ENCODE measurements at places on chromosomes 6 and 20. TPM values are rescaled to one million over a fixed set of nuclear protein-coding genes. Genes with fewer than 3 reads are reported as not detected.

The BPIFB4 gene
- not detected for total RNA-seq

The PLCB1 gene
- 16.5 TPM for total RNA-seq

The DNMT3B gene
- total RNA-seq, result 63.9 TPM

The TTLL9 gene
- total RNA-seq, result 0.25 TPM

The BCL2L1 gene
- total RNA-seq, result 82.4 TPM

The GPLD1 gene
- total RNA-seq, result 5.2 TPM

The IPCEF1 gene
- total RNA-seq, result 2.7 TPM

The PRRT1 gene
- 3.0 TPM for total RNA-seq

The SCRT2 gene
- not detected for total RNA-seq

DNA sequence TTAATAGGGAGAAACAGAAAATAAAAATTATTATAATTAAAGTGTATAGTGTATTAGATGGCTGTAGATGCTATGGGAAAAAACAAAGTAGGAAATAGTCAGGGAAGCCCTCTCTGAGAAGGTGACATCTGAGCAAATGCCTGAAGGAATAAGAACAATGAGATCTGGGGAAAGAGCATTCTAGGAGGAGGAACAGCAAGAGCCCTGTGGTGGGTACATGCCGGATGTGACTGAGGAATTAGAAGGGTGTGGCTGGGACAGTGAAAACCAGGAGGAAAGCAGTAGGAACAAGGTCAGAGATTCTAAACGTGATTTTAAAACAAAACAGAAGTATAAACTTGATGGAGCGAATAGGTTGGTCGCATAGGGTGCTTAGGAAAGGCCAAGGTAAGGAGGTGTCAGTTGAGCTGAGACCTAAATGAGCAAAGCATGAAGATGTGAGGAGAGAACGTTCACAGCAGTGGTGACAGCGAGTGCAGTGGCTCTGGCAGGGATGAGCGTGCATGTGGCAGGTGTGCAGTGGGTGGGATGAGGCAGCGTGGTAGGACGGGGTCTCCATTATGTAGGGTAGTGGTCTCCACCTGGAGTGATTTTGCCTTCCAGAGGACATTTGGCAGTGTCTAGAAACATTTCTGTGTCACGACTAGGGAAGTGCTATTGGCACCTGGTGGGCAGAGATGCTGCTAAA is 97.1 kb upstream of the MRPS10 start:
- no peak for DNase-seq

DNA sequence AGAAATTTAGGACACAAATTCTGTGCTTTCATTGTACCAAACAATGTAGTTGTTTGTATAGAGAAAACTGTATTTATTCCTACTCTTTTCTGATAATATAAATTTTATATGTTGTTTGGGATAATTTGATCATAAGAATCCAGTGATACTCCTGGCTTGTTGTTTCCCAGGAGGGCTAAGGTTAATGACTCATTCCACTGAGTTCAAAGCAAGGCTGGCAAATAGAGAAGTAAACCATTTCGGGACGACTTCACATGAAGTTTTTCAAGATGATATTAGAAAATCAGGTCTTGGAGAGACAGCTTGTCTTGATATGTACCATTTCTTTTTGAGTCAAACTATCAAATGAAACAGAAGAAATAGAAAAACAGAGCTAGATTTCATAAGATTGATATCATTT is 326.1 kb upstream of the CNR1 start:
- no peak for DNase-seq

DNA sequence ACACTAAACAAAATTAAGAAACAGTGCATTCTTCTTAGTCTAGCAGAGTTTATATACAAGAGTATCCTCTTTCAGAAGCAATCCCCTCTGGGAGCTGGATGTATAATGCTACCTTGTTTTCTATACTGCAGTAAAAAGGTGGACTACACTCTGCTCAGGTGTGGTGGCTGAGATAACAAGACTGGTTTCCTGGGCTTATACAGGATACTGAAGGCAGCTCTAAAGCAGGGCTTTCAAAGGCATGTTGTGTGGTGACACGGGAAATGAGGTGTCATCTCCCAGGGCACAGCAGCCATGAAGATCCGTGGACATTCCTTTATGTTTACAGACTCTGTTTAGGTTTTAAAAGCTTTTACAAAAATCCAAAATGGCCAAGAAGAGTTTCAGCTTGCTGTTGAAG is 136.7 kb downstream of the MAP3K4 start:
- DNase-seq, result no peak

GRCh38 chr6:170186941-170187668 is 103.8 kb downstream of the DLL1 start:
- DNase-seq, result no peak

GRCh38 chr6:56655996-56656395 is 13.3 kb upstream of the DST start:
- no peak for DNase-seq

DNA sequence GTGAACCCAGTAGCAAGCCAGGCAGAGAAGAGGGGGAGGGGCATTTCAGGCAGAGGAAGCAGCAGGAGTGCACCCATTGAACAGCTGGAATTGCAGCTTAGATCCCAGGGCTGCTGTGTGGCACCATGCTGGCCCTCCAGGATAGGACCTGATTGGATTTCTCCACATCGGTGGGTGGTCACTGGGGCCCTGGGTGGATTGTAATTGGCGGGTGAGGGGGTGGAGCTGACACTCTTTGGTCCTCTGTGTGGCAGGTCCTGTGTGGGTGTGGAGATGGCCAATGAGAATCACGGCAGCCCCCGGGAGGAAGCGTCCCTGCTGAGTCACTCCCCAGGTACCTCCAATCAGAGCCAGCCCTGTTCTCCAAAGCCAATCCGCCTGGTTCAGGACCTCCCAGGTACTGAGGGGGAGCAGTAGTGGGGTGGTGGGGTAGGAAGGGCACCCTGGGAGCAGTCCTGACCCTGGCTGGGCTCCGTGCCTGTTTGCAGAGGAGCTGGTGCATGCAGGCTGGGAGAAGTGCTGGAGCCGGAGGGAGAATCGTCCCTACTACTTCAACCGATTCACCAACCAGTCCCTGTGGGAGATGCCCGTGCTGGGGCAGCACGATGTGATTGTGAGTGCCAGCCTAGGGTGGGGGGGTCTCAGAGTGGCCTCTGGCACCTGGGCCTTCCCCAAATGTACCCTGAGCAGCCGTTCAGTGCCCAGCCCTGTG is 4.4 kb downstream of the PCIF1 start:
- DNase-seq, result peak; percentile 90

DNA sequence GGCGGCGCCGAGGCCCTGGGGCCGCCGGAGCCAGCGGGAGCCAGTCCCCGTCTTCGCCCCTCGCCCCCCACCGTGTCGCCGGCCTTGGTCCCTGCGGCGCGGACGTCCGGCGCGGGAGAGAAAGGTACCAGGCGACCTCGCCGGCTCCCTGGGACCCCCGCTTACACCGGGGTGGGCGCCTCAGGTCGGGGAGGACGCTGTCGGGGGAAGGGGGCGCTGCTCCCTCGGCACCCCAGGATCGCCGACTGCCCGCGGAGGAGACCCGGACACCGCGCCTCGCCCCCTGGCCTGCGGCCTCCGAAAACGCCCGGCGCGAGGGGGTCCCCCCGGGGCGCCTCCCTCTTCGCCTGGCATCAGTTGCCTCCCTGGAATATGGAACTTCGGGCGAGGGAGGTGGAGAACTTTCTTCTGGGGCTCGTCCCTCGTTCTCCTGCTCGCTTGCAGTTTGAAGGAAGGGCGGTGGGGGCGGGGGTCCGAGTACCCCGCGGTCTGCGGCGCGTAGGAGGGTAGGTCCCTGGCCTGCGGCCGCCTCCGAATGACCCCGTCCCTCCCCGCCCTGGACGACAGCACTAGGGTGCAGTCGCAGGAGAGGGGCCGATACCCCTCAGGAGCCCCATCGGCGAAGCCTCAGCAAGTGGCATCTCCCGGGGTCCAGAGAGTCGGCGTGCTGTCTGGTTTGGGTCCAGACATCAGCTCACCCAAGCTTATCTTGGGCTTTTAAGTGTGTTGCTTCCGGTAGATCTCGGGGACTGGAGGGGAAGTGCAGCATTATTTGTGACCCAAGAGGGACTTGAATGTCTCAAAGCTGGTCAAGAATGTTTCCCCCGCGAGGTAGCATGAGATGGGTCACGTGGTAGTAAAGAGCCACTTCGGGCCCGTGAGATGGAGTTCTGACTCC is 549 bp downstream of the ANKRD6 start:
- DNase-seq, result peak; percentile 72

- no peak for DNase-seq
Observed at GRCh38 chr6:127566119-127566518, 10.9 kb upstream of the C6orf58 start.

GRCh38 chr6:32113386-32114352 is 4.5 kb upstream of the TNXB start:
- peak; percentile 83 for DNase-seq

DNA sequence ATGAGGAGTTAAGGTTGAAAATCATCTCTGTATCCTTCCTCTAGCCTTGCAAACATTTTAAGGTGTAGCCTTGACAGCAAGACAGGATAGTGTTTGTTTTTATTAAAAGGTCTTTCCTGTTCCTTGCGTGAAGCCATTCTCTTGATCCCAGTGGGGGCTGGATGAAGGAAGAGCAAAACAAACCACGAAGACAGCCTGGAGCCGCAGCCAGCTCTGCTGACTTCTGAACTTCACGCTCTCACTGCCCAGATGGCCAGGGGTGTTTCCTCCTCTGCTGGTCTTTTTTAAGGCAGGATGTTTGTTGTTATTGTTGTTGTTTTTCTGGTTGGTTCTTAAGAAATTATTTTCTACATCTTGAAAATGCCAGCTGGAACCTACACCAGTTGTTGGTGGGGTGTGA is 156.4 kb downstream of the MTHFD1L start:
- DNase-seq, result no peak

DNA sequence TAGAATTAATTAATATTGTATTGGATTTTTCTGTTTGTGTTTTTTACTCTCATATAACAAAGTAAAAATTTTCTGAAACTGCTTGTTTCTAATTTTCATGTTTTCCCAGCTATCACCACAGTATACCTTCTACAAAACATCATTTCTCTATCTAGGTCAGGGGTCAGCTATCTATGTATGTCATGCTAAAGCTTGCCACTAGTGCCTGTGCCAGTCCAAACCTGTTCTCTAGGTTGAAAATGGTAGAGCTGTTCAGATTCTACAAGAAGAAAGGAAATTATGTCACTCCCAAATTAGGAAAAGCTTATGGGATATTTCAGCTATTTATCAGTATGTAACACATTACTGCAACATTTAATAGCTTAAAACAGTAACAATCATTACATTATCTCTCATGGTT is 5.8 kb upstream of the ME1 start:
- no peak for DNase-seq

DNA sequence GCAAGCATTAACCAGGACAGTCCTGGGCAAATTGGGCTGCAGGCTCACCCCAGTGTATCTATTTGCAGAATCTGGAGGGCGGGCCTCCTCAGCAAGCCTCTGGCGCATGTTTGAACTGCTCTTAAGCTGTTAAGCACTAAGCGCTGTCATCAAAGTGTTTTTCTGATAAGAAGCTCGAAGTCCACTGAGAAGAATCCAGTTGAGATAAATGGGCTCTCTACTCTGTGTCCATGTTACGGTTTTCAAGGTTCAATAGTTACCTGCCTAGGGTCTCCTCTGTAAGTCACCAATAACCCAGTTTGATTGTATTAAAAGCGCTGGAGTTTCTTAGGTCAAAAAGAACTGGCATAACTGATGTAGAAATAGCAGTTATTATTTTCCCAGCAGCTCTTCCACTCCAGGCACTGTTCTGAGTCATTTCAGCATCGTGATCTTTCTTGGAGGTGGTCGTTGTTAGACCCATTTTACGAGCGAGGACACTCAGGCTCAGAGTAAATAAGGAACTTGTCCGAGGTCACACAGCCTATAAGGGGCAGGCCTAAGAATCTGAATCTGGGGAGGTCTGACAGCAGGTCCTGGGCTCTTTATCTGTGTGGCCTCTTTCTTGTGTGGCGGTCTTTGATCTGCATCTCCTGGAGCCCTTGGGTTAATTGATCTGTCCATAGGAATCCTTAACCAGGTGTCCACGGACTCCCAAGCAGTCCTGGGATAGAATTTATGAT is 207.4 kb upstream of the ZNF217 start:
- peak; percentile 61 for DNase-seq

GRCh38 chr6:156279261-156279969 is 497.8 kb upstream of the ARID1B start:
- DNase-seq, result no peak
